HL-60 (cell line): ENCODE measurements at places on chromosomes 1 and 21.

DNA sequence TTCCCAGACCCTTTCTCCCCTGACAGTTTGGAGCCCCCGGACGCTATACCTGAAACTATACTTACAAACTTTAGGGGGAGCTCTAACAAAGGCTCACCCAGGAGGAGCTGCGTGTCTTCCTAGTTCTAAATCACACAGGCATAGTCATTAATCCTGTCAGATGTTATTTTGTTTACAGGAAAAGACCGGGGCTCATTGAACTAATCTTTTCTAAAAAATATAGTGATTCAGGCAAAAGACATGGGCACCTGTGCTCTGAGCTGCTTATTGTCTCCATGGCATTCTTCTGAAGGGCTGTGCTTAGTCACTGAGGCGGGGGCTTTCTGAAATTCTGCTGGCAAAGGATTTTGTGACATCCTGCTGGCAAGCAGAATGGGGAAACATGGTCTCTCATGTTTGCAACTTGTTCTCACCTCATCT is 1577.0 kb downstream of the NCAM2 start:
- no peak for DNase-seq

- DNase-seq = no peak
These were observed 106.5 kb upstream of the RAB3GAP2 start for GRCh38 chr1:220378571-220379302.

DNA sequence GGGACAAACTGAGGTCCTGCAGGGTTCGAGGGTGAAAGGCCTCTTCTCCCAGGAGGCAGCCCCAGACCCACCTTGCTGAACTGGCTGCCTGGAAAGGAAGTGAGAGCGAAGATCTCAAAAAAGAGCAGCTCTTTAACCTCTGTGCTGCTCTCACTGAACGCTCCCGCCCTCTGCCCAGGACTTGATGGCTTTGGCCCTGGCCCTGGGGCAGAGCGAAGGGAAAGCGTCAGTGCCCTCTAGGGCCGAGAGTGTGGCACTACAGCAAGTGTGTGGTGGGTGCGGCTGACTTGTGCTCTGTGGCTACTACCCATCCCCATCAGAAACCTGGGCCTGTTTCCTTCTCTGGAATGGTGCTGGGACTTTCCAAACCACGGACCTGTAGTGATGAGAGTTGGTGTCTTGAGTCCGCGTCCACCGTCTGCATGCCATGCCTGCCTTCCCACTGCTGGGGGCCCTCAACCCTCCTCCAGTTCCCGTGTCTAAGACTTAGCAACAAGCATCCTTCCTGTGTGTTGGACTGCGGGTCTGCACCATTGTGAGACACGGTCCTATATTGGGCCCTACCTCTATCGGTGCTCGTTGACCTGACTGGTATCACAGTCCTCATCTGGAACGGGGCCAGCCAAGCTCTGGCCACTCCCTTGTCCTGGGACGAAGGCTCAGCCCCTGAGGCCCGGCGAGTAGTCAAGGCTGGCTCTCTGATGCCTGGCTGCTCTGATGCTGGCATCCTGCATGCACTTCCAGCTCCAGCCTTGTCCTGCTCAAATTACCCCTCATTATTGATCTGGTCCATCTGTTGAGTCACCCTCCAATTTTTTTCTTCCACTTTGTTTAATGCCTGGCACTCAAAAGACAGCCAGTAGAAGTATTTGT is 180.3 kb downstream of the DISC1 start:
- peak; percentile 59 for DNase-seq

DNA sequence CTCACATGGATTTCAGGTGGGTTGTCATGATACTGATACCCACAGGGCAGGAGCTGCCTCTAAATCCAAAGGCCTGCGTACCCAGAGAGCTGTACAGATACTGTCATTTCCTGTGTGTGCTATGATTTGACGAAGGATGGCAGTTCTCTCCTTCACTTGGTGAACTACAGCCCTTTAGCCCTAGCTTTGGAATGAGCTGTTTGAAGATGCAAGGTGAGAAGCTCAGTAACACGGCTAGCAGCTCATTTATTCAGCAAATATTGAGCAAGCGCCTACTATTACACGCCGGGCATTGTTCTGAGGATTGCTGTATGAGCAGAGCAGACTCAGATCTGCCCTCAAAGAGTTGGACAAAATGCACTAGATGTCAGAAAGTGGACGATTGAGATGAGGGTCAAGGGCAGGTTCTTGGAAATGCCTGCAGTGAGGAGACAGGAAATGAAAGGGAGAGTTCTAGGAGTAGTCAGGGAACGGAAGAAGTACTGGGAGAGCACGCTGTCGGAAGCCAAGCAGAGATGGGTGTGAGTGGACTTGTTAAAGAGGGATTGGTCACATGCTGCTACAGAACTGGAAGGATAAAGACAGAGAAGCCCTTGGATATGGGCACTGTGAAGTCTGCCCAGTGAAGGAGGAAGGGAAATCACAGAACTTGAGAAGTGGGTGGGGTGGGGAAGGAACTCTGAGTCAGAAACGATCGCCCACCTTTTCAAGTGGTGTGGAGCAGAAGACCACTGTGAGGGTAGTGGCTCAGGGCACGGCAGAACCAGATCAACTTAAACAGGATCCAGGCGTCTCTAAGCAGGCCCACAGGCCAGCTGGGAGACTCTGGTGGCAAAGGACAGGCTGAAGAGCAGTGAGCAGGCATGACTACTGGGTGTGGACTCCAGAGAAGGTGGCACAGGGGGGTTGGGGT is 7.1 kb downstream of the PTGFRN start:
- no peak for DNase-seq

- DNase-seq = no peak
These were observed 13.8 kb downstream of the RGS4 start for GRCh38 chr1:163082971-163083370.

GRCh38 chr1:15139654-15140350 is 13.7 kb upstream of the TMEM51 start:
- no peak for DNase-seq

DNA sequence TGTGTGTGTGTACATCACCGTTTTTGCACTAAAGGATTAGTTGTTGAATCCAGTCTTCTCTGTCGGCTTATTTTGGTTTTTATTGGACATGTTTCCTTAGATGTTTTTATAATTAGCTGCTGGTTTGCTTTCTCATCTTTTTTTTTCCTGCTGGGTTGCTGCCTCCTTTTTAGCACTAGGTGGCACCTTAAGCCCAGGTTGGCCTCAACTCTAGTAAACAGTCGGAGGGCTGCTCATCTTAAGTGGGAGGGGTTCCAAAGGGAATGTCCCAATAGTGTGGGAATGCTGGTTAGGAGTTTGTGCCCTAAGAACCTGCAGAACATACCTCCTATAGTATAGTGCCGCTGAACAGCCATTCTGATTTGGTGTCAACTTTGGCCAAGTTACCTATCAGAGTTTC is 570.1 kb upstream of the CXADR start:
- no peak for DNase-seq

- DNase-seq = peak; percentile 47
These were observed 87.5 kb upstream of the SGIP1 start for GRCh38 chr1:66446261-66447001.

DNA sequence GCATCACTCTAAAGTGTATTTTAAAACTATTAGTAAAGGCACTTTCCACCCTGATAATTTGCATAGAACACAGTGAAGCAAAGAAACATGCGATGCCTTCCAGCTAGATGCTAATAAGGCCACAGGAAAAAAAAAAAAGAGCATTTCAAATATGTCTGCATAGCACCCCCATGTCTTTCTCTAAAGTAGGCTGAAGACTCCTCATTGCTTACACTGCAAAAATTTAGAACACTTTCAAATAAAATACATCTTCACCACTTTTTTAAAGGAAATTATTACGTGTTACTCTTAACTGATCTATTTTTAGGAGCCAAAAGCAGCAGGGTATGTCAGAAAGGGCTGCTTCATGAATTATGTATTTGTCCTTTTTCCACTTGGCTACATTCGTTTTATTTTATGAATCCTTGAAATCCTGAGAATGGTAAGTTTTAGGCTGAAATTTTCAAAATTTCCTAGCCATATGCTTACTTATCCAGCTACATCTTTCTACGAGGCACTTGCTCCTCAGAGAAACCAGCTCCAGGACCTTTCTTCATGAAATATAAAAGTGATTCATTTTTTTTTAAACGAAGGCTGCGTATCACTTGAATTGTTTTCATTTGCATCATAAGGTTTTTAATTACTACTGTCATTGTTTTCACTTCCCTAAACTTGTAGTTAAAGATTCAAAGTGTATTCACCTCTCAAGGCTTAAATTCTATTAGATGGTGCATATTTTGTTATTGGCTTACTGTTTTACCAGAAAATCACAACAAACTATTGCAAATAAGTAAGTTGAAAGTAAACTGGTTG is 513.0 kb downstream of the PTPRC start:
- DNase-seq = no peak
